Activated T-helper 1 cell treated with anti-CD3 and anti-CD28 coated beads, Interleukin-2, amount 50 U/mL, for 16 hours (primary cell): ENCODE measurements at places on chromosomes 2 and 18.

GRCh38 chr2:220300806-220301205 is 673.4 kb downstream of the SLC4A3 start:
- DNase-seq: no peak

- DNase-seq: no peak
Observed at GRCh38 chr2:3755277-3755676, 51.9 kb downstream of the DCDC2C start.

GRCh38 chr18:30469091-30469490 is 573.5 kb downstream of the DSC3 start:
- DNase-seq: no peak

- no peak for DNase-seq
Observed at GRCh38 chr2:71332435-71332796, 834 bp downstream of the ZNF638 start.

GRCh38 chr2:9703701-9704221 is 73.0 kb upstream of the YWHAQ start:
- DNase-seq: no peak

- DNase-seq: no peak
Observed at GRCh38 chr2:9763356-9764152, 79.7 kb upstream of the TAF1B start.

- DNase-seq: no peak
Observed at GRCh38 chr2:232794981-232795380, 18.6 kb upstream of the KCNJ13 start.

- DNase-seq: no peak
Observed at GRCh38 chr2:54665436-54665856, 58.0 kb upstream of the EML6 start.

DNA sequence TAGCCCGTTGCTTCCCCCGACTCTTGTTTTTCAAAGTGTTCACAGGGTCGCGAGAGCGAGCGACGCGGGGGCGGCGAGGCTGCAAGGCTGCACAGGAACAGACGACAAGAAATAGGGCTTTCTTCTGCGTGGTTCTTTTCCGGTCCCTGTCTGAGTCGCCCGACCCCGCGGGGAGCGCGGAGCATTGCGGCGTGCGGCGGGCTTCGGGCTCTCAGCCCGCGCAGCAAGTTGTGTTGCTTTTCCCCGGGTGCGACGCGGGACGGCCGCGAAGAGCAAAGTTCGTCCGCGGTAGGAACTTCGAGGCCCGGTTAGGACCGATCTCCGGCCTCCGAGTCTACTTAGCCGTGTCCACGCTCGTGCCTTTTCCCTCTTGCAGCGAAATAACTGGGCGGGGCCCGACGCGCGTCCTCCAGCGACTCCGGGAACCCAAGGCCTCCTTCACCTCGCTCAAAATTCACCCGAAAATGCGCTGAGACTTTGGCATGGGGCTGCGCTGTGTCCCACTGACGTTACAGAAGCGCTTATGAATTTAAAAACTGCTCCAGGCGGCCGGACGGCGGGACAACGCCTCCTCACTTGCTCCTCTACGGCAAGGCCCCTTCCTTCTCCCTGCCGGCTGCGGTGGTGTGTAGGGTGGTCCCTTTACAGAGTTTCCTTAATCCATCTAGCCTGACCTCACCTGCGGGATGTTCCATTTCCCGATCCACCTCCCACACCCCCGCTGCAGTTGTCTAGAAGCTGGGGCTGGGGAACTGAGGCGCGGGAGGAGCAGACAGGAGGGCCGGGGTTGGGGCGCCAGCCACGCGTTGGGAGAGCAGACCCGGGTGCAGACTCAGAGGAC is 1.5 kb upstream of the BCL2L11 start:
- peak; percentile 17 for DNase-seq

DNA sequence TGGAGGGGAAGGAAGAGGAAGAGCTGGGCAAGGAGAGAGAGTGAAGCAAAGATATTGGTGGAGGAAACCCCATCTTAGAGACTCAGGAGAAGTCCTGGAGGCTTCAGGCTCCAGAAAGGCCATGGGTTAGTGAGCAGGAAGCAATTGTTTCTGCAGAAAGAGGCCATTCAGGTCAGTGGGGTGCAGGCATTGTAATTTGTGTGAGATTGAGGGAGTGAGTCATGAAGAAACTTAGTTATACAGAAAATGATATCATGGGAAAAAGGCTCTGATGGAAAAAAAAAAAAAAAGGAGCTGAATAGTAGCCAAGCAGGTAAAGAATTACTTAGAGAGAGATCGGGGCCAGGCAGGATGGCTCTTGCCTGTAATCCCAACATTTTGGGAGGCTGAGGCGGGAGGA is 4.0 kb downstream of the EMILIN2 start:
- no peak for DNase-seq

DNA sequence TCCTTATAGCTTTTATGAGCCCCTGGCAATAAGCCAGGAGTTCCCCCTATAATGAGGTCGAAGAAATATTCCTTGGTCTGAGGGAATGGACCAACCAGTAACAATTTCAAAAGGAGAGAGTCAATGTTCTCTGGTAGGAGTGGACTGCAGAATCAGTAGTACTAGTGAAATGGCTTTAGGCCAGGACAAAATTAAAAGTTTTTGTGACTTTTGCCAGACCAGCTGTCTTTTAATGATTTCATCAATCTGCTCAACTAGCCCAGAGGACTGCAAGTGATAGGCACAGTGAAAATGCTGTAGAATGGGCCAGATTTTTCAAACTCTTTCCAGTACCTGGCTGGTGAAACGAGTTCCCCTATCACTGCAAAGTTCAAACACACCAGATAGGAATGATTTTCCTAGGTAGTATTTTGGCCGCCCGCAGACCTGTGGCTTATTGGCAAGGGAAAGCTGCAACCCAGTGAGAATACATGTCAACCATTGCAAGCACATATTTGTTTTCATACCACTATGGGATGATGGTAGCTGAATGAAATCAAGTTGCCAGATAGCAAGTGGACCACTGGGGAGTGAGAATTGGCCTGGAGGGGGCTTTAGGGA is 45.5 kb downstream of the CERS6 start:
- DNase-seq: no peak

DNA sequence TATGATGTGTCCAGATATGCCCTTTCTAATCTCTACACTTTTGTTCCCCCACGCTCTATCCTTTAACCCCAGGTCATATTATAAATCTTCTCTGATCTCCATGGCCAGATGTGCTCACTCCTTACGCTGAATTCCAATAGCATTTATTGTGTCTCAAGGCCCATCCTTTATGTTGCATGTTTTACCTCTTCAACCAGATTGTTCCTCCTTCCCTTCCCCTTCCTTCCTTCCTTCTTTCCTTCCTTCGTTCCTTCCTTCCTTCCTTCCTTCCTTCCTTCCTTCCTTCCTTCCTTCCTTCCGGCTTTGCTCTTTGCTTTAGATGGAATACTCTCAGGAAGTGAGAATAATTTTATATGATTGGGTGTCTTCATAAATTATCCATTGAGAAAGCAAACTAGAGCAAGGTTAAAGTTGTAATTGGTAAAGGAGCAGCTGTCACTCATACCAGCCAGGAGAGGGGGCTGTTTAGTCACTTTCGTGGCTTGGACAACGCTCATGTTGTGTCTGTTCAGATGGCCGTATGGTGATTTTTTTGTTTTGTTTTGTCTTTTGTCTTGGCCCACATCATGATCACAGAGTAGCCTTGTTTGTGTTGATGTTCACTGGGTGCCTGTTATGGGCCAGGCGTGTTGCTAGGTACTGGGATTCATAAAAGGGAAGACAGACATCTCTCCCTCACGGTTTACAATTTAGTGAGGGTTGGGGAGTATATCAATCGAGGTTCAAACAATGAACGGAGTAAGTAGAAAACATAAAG is 68.0 kb downstream of the DAW1 start:
- no peak for DNase-seq
